ENCODE measurements at places on chromosomes 1 and 21.

GRCh38 chr1:26370591-26371382, 1.8 kb downstream of the ZNF683 start:
- no peak for DNase-seq

GRCh38 chr1:111882559-111882958, 106.9 kb downstream of the KCND3 start:
- no peak for DNase-seq

DNA sequence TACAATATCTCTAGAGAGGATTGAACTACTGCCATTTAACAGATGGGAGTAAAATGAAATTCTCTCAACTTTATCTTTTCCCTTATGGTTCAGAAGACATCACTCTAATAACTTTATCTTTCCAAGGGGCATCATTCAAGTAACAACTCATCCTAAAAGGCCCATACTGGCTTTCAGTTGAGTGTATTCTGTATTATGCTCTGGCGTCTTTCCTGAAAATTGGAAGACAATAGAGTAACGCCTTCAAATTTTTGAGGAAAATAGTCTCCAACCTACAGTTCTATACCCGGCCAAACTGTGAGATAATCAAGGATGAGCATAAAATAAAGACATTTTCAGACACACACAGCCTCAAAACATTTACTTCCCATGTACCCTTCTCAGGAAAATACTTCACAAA, 103.3 kb downstream of the RERE start:
- DNase-seq, result no peak

DNA sequence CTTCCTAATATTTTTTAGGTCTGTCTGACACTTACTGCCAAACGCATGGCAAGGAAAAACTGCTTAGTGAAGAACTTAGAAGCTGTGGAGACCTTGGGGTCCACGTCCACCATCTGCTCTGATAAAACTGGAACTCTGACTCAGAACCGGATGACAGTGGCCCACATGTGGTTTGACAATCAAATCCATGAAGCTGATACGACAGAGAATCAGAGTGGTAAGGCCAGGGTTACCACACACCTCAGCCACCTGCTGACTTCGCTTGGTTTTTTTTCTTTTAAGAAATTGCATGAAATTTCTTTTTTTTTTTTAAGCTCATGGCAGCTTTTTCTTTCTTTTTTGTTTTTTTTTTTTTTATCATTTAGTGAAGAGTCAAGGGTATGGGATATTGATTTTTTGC, 17.2 kb downstream of the ATP1A1 start:
- no peak for DNase-seq

DNA sequence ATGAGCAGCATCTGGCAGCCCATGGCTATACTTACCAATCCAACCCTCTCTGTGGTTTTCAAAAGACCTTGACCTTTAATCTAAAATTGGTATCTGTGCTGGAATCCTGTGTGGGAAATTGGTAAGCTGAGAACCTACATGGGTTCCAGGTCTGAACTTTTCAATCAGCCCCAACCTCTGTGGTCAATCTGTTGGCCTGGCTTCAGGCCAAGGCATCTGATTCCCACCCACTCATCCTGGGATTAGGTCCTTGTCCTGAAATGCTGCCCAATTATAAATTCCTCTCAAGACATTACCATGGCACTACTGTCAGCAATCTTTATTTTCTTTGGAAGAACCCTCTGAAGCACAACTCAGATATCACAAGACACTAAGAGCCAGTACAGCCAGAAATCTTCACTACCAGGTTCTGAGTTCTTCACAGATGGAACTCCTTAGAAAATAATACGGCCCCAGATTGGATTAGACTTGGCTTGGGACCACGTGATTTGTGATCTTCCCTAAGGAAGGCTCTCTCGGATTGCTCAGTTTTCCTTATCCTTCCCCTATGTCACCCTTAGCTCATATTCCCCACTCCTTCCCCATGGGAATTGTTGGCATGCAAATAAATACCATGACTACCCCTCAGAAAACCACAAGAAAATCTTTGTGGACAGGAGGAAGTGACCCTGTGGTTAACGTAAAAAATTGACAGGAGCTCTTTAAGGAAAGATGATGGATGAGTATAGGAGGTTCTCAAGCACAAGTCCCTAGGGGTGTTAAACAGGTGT, 207.9 kb upstream of the ST6GALNAC5 start:
- no peak for DNase-seq

- no peak for DNase-seq
Observed at GRCh38 chr1:217943361-217943760, 312.2 kb downstream of the SPATA17 start.

DNA sequence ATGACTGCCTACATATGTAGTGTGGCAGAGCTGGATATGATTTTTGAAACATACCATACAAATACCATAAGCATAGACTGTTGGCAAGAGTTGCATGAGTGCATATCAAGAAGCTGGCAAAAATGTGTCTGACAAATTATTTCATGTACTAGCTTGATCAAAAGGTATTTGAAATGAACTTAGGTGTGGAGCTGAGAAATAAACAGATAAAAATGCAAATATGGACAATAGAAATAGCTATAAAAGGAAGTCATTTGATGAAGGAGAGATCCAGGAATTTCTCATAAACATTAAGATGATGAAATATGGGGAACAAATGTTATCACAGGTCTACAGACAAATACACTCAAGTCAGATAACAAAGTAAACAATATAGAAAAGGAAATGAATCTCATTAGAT, 609.1 kb downstream of the PTPRC start:
- DNase-seq, result no peak

GRCh38 chr21:42280356-42281180, 34.6 kb downstream of the TFF3 start:
- DNase-seq, result no peak

GRCh38 chr1:233673261-233673946, 59.5 kb downstream of the KCNK1 start:
- DNase-seq, result no peak

DNA sequence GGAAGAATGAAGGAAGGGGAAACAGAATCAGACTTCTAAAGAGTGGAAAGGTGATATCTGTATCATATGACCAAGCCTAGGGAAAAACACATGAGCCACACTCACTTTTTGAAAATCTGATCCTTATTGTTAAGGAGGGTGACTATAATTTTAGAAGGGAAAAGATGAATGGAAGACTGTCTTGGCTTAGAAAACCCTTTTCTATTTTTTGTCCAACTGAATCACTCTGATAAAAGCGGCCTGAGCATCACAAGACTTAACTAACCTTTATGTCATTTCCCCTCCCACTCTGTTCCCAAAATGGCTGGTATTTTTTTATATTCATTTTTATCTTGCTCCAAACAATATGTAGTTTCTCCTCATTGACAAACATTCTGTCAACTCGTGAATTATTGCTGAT, 169.8 kb downstream of the C1orf21 start:
- DNase-seq, result no peak

- peak; percentile 22 for DNase-seq
Observed at GRCh38 chr1:8816831-8817411, 519 bp downstream of the RERE start.

DNA sequence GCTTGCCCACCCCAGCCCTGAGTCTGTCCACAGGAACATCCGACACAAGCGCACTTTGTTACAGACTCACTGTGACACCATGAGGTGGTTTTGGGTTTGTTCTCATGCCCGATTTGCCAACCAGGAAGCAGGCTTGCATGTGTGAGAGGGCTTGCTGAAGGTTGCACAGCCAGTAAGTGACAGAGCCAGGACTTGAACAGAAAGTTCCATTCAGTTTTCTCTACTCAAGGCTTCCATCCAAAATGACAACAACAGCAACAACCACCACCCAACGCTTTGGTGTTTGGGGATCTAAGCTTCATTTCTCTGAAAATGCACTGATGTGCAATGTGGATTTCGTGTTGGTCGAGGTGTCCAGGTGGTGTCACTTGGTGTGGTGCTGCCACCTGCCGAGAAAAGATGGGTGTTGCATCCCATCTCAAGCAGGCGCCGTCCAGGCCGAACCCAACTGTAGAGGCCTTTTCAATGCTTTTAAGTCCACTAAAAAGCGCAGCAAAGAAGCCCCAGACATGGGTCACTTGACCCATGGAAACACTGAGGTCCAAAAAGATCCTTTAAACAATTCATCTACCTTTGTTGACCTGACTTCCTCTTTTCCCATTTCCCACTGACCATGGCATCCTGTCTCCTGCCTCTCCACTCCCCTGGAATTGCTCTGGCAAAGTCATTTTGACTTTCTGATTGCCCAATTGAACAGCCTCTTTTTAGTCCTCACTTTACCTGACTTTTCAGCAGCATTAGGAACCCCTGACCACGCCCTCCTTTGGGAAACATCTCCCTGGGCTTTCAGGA, 12.2 kb downstream of the CITED4 start:
- peak; percentile 80 for DNase-seq

GRCh38 chr1:110672753-110673108, 2.0 kb downstream of the KCNA3 start:
- no peak for DNase-seq

DNA sequence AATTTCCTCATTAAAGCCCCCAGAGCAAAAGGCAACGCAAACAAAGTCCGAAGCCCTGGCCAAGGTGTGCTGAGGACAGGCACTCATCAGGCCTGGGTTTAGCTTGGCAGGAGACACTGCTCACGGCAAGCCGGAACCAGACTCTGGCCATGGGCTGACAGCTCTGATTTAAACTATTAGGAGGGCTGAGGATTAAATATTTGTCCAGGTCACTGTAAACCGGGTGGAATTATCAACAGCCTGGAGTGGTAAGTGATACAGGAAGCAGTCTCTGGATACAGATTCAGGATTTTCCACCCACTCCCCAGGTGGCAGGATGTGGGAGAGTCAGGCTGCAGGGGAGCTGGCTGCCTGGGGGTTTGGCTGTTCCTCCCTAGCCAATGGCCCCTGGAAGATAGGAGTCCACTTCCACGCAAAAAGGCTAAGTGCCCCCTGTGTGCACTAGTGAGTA, 42.4 kb downstream of the SLC66A1 start:
- no peak for DNase-seq

DNA sequence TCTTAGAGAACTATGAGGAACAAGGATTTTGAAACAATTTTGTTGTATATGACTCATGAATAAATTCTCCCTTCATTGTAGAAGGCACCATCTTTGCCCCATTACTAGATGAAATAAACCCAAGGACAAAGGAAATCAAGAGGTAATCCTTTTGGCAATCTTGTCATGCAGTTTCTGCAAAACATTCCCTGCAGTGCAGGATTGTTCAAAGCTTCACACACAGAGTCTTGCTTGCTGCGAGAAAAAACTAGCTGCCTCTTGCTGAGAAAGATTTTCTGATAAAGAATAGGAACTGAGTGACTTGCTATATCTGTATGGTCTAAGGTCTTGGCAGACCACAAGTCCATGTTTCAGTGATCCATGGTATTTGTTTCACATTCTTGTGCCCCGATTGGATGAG, 657.4 kb upstream of the ADGRL4 start:
- DNase-seq, result no peak

GRCh38 chr1:168088511-168089325, 48.0 kb downstream of the GPR161 start:
- DNase-seq, result no peak

GRCh38 chr1:3863231-3863935, 6.1 kb downstream of the DFFB start:
- DNase-seq, result no peak

GRCh38 chr1:38727684-38728584, 131.6 kb downstream of the RRAGC start:
- DNase-seq, result peak; percentile 33
